ENCODE measurements at places on chromosomes 11 and 22.

DNA sequence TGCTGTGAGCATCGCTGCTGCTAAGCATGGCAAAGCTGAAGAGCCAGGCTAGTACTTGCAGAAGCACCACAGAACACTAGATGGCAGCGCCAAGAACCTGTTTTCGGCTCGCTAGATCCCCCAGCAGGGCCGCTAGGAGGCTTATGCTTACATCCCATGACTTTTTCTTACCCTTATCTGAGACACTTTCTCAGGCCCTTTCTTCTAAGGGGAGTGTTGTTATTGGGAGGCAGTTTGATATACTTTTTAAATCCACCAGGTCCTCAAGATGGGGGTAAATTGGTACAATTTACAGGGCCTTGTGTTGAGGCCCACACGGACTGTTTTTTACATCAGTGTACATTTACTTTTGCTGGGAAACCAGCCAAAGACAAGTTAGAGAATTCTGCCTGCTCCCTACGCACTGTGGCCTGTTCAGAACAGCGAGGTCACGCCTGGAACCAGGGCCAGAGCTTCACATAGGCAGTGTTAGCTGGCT is 4.0 kb downstream of the TRIM6 start:
- DNase-seq = no peak

DNA sequence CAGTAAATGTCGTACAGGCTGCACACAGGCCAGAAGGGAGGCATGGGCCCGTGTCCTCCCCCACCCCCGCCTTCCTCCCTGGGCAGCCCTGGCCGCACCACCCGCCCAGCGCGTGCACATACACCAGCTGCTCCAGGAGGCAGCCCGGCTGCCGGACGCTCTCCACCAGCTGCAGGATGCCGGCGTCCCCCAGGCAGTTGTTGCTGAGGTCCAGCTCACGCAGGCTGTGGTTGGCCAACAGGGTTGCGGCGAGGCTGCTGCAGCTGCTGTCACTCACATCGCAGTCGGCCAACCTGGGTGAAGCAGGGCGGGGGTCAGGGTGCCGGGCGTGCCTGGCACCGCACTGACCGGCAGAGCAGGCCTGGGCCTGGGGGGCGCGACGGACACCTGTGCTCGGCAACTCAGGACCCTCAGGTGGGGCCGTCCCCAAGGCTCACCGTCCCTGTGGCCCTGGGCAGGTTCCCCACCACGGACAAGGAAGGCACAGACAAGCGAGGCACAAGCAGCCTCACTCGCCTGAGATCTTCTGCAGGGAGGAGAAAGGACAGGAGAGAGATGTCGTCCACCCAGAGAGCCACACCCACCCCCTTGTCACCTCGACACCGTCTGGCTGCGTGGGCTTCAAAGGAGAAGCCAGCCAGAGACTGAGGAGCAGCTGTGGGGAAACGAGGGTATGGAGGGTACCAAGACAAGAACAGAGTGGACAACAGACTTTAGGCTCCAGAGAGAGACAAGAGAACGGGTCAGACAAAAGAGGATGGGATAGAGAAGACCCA is 12.1 kb downstream of the RNH1 start:
- no peak for DNase-seq

- no peak for DNase-seq
Observed at GRCh38 chr22:23415490-23415851, 164.6 kb downstream of the IGLL1 start.

GRCh38 chr11:127000291-127000968 is at the start of gene KIRREL3:
KIRREL3 (minus strand) TSS chr11:127000770.
- DNase-seq = no peak

GRCh38 chr22:44026066-44026629 is 2.0 kb downstream of the PARVB start:
- DNase-seq = no peak

DNA sequence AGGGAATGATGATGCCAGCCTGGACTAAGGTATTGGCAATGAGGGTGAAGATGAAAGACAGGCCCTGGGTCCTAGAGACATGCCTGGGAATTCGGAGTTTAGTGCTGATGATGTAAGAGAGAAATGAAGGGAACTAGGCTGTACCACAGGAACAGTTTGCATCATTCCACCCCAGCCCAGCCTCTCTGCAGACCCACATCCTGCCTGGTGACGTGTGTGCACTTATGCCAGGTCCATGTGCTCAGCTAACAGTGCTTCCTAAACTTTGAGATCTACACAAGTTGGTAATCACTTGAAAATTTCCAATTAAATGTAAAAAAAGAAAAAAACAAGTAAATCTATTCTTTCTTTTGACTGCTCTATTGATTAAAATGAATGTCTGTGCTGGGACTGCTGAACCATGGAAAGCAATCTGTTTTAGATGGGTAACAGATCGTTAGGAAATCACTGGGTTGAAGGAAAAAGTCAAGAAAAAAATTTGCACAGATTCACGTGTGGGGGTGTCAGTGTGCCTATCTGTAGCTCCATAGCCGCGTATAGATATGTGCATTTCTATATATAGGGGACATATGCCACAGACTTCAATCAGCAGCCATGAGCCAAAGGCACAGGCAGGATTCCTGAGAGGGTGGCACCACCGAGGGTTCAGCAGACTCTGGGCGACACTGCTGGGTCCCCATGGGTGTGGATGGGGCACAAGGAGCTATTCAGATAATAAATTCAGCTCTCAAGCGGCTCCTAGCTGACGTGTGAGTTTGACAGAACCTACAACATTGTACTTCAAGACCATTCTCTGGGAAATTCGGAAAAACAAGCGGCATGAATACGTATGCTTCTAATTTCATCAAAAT is 131.1 kb upstream of the OPCML start:
- DNase-seq = no peak

DNA sequence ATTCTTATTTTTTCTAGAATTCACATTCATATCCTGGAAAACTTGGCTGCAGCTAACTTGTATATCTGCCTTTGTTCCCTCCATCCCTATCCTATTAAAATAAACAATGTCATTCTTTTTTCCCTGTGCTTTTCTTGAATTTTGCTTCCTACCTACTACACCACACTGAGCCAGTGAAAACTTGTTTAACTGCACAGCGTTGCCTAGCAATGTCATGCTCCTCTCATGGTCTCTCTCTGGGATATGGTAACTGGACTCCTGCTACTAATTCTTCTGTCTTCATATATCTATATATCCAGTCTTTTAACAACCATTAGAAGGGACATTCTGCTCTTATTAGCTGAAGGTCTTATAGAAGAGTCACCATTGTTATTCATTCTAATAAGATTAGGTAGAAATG is 434.4 kb downstream of the METTL15 start:
- no peak for DNase-seq

DNA sequence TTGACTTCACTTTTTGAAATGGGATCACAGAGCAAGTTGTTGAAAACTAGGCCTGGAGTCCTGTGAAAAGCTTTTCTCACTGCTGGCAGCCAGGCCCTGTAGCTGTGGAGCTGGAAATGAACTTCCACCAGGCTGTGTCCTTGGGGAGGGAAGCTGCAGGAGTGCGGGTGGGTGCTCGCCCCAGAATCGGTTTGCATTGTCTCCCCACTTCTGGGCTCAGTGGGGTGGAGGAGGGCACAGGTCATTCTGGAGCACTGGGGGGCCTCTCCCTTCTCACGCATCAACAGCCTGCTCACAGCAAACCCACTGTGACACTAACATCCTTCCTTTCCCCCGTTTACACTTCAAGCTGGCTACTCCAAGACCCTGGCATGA is 15.2 kb downstream of the GLB1L2 start:
- no peak for DNase-seq

DNA sequence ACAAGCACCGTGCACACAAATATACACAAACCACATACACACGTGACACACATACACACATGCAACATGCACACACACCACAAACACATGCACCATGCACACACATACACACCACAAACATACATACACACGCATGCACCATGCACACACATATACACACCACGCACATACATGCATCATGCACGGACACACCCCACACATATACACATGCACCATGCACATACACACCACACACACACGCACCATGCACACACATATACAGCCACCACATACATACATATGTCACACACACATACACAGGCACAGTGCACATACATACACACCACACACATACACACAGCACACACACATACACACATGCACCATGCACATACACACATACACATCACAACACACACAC is 12.7 kb upstream of the B4GALNT4 start:
- no peak for DNase-seq
